ENCODE measurements at places on chromosomes 2 and 18.

GRCh38 chr2:115976916-115977315 lies 1534.5 kb downstream of the DPP10 start:
- DNase-seq = no peak

GRCh38 chr2:42979416-42979869 lies 187.1 kb upstream of the HAAO start:
- DNase-seq = no peak

DNA sequence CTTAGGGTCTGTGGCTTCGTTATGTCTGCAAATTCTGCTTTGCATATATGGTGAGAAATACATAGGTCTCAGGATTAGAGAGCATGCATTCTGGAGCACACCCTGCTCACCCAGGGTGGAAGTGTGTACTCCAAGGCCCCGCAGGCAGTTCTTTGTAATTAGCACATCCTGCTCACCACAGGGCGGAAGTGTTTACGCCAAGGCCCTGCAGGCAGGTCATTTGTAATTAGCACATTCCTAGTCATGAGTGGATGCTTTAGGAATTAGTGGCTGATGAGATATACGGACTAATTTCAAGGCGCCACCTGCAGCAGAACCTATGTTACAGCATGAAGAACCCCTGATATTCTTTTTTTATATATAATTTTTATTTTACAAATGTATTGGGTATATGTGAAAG lies 4.2 kb downstream of the ALLC start:
- DNase-seq = peak; percentile 71

GRCh38 chr18:12606592-12607315 lies 51.2 kb downstream of the SPIRE1 start:
- no peak for DNase-seq

DNA sequence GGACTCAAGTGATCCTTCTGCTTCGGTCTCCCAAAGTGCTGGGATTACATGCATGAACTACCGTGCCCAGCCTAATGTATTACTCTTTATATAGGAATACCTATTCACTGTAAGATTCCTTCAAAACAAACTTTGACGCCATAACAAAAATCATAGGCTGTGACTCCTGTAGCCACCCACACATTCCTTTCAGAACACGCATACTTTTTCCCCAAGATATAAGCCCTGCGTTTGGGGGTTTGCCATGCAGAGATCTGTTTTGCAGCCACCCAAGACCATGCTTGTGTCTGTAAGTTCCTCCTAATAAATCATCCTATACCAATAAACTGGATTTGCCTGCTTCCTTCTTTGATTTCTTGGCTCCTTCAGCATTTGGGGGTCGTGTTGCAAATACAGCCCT lies 46.0 kb upstream of the STON1 start:
- DNase-seq = no peak

GRCh38 chr2:219968685-219969345 lies 341.4 kb downstream of the SLC4A3 start:
- DNase-seq = no peak

GRCh38 chr2:38190542-38191218 lies 114.7 kb upstream of the CYP1B1 start:
- DNase-seq = no peak

DNA sequence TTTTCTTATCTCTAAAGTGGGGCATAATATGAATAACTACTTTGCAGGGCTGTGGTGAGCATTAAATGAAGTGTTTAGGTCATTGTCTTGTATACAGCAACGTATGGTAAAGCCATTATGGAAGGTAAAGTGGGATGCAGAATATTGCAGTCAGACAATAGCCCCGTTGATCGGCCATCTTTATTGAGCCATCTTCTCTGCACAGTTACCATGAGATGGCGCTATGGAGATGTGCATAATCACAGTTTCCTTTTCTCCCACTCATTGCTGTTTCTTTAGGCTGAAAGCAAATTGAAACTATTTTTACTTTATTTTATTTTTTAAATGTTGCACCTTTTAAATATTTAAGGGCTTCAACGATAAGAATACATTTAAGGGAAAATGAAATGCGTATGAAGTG lies 108.9 kb downstream of the THSD7B start:
- peak; percentile 25 for DNase-seq

- DNase-seq = no peak
Measured at GRCh38 chr2:95325026-95325425, 27.9 kb downstream of the KCNIP3 start.

- DNase-seq = no peak
Measured at GRCh38 chr2:106816974-106817373, 69.0 kb downstream of the ST6GAL2 start.

- DNase-seq = no peak
Measured at GRCh38 chr2:144971786-144972335, 451.9 kb upstream of the ZEB2 start.
